Body of pancreas (tissue), 4 donors: ENCODE measurements at places on chromosomes 6 and 20. TPM values are rescaled to one million over a fixed set of nuclear protein-coding genes. Genes with fewer than 3 reads are reported as not detected.

Gene COL9A1
- total RNA-seq, result 0.26 TPM

- no peaks in the 10 kb centered on the region for H3K27me3 ChIP-seq
- no peak overlapping the region for H3K27ac ChIP-seq
- no peak for DNase-seq
- peaks cover 7% of the 10 kb centered on the region for H3K4me1 ChIP-seq
- H3K4me3 ChIP-seq, result no peak overlapping the region
Observed at GRCh38 chr6:69933239-69933638, 66.9 kb downstream of the COL19A1 start.

DNA sequence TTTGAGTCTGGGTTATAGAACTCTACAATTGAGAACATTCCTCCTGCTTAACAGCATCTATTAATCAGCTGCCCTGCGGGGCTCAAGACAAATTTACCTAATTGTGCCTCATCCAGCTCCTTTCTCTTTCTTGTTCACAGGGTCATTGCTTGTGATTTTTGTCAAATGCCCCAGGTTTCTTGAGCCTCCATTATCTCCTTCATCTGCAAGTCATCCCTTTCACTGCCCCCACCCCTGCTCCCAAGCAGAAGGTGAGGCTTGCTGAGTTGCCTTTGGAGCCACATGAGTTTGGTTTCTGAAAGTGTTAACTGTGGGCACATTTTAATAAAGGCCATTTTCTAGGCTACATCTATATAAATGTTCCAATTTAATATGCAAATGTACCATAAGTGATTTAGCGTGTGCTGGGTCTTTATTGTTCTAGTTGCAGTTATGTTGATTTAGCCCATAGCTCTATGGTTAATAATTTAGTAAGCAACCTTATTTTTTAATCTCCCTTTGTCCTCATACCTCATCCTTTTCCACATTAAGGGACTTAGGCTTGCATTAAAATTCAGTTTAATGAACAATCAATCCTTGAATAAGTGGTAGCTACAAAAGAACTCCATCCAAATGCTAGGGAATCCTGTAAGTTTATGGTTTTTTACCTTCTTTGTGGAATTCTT, 56.1 kb downstream of the VSTM2L start:
- no peak overlapping the region for H3K27ac ChIP-seq
- H3K36me3 ChIP-seq, result no peaks in the 10 kb centered on the region
- no peak for DNase-seq
- no peaks in the 10 kb centered on the region for H3K4me1 ChIP-seq
- no peaks in the 10 kb centered on the region for H3K27me3 ChIP-seq
- H3K4me3 ChIP-seq, result no peak overlapping the region

Gene ZNF831
- 1.6 TPM for total RNA-seq

DNA sequence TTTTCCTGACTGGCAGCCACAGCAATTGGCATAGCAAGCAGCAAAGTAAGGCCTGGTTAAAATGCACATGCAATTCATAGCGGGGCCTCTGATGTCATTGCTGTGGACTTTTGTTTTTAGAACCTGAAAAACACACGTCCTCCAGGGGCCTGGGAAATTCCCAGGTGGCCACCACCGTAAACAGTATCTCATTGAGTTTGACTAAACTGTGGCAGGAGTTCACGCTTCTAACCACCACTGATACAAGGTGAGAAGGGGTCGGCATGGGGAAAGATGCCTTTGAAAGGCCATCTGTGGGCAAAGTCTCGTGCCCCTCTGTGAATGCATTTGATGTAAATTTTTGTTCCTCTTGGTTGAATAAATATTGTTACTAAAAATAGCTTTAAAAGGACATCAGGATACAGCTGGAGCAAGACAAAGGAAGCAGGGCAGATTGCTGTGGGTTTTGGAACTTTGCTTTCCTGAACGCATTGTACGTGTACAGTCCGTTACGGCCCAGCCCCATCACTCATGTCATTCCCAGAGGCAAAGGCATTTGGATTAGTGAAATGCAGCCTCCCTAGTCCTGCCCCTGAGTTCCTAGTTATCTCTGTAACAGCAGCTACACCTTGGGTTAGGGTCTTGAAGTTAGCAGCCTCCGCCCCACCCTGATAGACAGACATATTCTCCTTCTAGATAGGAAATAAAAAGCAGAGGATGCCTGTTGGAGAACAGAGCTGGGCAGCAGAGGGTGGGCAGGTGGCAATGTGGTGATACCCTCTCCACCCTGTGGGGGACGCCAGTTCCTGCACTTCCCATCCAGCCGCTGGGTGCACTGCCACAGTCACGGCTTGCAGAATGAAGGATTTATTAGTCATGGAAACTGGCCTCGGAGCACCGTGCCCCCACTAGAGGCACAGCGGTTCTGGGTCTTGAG, 80.3 kb downstream of the ZDHHC14 start:
- H3K27me3 ChIP-seq, result no peaks in the 10 kb centered on the region
- H3K27ac ChIP-seq, result peak overlapping the region; percentile 82
- peak; percentile 82 for DNase-seq

Gene CPNE5
- not detected for total RNA-seq

DNA sequence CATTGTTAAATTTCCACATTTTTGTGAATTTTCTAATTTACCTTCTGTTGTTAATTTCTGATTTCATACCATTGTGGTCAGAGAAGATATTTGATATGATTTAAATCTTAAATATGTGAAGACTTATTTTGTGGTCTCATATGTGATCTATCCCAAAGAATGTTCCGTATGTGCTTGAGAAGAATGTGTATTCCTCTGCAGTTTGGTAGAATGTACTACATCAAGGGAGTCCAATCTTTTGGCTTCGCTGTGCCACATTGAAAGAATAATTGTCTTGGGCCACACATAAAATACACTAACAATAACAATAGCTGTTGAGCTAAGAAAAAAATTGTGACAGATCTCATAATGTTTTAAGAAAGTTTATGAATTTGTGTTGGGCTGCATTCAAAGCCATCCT, 176.2 kb upstream of the PRND start:
- no peak overlapping the region for H3K27ac ChIP-seq
- H3K27me3 ChIP-seq, result no peaks in the 10 kb centered on the region
- no peaks in the 10 kb centered on the region for H3K36me3 ChIP-seq

- H3K4me3 ChIP-seq, result no peak overlapping the region
- DNase-seq, result peak; percentile 11
- peaks cover 11% of the 10 kb centered on the region for H3K4me1 ChIP-seq
- H3K27me3 ChIP-seq, result no peaks in the 10 kb centered on the region
Observed at GRCh38 chr6:80605165-80605989, 498.9 kb downstream of the BCKDHB start.

Gene PSMB9
- total RNA-seq, result 14.5 TPM

- no peak overlapping the region for H3K4me3 ChIP-seq
- H3K4me1 ChIP-seq, result no peaks in the 10 kb centered on the region
- H3K36me3 ChIP-seq, result no peaks in the 10 kb centered on the region
- H3K27me3 ChIP-seq, result no peaks in the 10 kb centered on the region
- H3K27ac ChIP-seq, result no peak overlapping the region
Observed at GRCh38 chr20:24670341-24670872, 201.0 kb downstream of the SYNDIG1 start.

DNA sequence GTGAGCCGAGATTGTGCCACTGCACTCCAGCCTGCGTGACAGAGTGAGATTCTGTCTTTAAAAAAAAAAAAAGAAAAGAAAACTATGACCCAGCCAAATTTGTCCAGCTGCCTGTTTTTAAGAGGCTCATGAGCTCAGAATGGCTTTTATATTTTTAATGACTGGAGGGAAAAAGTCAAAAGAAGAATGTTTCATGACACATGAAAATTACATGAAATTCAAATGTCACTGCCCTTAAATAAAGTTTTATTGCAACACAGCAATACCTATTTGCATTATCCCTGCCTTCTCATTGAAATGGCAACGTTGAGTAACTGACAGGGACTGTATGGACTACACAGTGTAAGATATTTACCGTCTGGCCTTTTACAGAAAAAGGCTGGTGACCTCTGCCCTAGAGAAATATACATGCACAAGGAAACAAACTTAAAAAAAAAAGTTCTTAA, 11.4 kb downstream of the SENP6 start:
- H3K4me1 ChIP-seq, result peaks cover 66% of the 10 kb centered on the region
- no peak for DNase-seq
- no peaks in the 10 kb centered on the region for H3K27me3 ChIP-seq
- no peaks in the 10 kb centered on the region for H3K36me3 ChIP-seq
- H3K4me3 ChIP-seq, result no peak overlapping the region
- H3K27ac ChIP-seq, result no peak overlapping the region

DNA sequence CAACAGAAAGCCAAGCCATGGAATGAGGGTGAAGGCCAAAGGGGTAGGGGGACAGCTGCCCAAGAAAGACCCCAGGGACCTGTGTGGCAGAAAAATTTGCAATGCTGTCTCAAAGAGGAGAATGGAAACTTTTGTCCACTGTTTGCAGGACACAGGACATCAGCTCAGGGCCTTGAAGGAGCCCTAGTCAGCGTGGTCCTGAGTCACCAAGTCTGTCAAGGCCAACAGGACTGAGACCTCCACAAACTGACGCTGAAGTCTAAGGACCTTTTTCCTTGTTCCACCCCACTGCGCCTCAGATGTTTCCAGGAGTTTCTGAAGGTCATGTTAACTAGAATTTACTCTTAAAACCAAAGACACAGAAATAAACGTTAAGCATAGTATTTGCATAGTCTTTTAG, 31.8 kb upstream of the AVP start:
- H3K27ac ChIP-seq, result no peak overlapping the region
- H3K36me3 ChIP-seq, result no peaks in the 10 kb centered on the region
- no peaks in the 10 kb centered on the region for H3K27me3 ChIP-seq
- peaks cover 7% of the 10 kb centered on the region for H3K4me1 ChIP-seq
- H3K4me3 ChIP-seq, result no peak overlapping the region

- no peaks in the 10 kb centered on the region for H3K36me3 ChIP-seq
- peak; percentile 80 for DNase-seq
- no peaks in the 10 kb centered on the region for H3K27me3 ChIP-seq
- H3K4me1 ChIP-seq, result peaks cover 17% of the 10 kb centered on the region
- H3K4me3 ChIP-seq, result no peak overlapping the region
Observed at GRCh38 chr6:169831450-169832246, 80.2 kb downstream of the ERMARD start.

GRCh38 chr6:44021589-44022295, 105.5 kb downstream of the MRPL14 start:
- H3K4me3 ChIP-seq, result no peak overlapping the region
- no peak overlapping the region for H3K27ac ChIP-seq
- no peaks in the 10 kb centered on the region for H3K36me3 ChIP-seq
- DNase-seq, result no peak
- H3K4me1 ChIP-seq, result no peaks in the 10 kb centered on the region
- H3K27me3 ChIP-seq, result no peaks in the 10 kb centered on the region

Gene CD109
- total RNA-seq, result 30.7 TPM

- no peak overlapping the region for H3K4me3 ChIP-seq
- DNase-seq, result no peak
- H3K36me3 ChIP-seq, result no peaks in the 10 kb centered on the region
- no peak overlapping the region for H3K27ac ChIP-seq
- H3K4me1 ChIP-seq, result no peaks in the 10 kb centered on the region
Observed at GRCh38 chr6:148440016-148440415, 97.4 kb downstream of the SASH1 start.

Gene SLC2A4RG
- total RNA-seq, result 69.5 TPM

GRCh38 chr6:125717120-125717731, 32.2 kb upstream of the HEY2 start:
- H3K4me3 ChIP-seq, result no peak overlapping the region
- peaks cover 9% of the 10 kb centered on the region for H3K4me1 ChIP-seq
- H3K27ac ChIP-seq, result no peak overlapping the region
- H3K36me3 ChIP-seq, result no peaks in the 10 kb centered on the region
- DNase-seq, result no peak
